ENCODE measurements at places on chromosomes 7 and 10.

GRCh38 chr7:46319841-46320240 lies 398.8 kb upstream of the IGFBP3 start:
- DNase-seq: peak; percentile 12

GRCh38 chr7:18671176-18671575 lies 175.6 kb downstream of the HDAC9 start:
- peak; percentile 24 for DNase-seq

DNA sequence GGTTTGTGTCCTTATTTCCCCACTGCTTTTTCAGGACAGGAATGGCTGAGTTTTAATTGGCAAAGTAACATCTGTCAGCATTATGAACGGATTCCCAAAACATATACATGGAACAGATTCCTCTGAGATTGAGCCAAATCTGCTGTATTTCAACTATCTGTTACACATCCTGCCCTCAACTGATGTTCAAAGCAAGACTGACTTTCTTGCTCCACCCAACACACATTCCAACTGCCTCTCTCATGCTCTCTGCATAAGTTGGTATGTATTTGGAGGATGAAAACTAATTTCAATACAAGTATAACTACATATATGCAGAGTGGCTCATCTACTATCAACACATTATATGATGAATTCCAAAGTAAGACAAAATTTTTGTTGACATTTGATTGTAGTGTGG lies 342.2 kb downstream of the GATA3 start:
- DNase-seq: no peak

DNA sequence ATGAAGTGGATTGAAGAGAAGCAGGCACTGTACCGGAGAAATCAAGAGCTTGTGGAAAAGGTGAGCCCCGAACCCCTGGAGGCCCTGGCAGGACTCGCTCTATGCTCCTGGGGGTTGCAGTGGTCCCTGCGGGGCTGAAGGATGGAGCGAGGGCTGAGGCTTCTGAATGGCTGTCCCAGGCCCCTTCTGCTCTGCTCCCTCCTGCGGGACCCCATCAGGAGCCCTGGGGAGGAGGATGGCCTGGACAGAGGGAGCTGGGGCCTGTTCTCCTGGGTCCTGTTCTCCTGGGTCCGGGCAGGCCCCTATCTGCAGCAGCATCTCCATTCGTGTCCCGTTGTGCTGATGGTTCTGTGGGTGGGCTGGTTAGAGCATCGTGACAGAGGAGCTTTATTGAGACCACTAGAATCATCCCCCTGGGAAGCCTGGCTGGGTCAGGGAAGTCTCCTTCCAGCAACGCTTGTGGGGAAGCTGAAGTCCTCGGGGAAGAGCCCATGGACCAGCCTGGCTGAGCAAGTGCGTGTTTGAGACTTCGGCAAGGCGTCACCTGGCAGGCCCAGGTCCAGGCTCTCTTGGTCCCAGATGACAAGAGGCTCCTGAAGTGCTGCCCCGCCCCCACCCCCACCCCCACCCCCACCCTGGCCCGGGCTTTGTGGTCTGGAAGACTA lies 41.1 kb upstream of the DPYSL4 start:
- no peak for DNase-seq

GRCh38 chr10:97826892-97827291 lies 22.8 kb upstream of the GOLGA7B start:
- DNase-seq: no peak

DNA sequence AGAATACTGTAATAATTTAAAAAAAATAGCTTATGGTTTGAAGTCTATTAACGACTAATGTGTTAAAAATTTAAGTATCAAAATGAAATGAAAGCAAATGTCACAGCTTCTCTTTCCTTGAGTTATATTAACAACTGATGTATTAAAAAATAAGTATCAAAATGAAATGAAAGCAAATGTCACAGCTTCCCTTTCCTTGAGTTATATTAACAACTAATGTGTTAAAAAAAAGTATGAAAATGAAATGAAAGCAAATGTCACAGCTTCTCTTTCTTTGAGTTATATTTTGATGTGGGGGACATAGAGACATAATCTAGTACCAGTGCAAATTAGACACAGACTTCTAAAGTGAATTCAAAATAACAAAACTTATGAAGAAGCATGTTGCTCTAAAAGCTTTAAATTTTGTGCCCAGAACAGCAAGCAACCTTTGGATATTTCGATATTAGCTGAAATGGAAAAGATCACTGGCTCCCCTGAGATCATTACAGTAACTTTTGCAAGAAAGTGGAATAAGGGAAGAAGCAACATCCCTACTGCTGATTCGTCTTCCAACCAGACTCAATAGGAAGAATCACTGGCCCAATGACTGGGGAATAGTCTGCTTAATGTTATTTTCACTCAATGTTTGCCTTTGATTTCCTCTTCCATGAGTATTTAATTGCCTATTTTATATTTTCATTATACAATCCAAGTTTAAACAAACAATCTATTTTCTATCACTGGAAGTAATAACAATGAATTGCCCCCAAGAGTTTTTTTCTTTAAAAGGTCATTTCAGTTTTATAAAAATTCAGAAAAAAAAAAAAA lies 8.0 kb downstream of the SKAP2 start:
- DNase-seq: no peak

GRCh38 chr10:124289851-124290795 lies 128.6 kb downstream of the OAT start:
- DNase-seq: peak; percentile 75

GRCh38 chr10:96152437-96152836 lies 22.3 kb downstream of the ZNF518A start:
- DNase-seq: no peak

GRCh38 chr7:150314639-150315239 lies 8.4 kb upstream of the LRRC61 start:
- DNase-seq: no peak

DNA sequence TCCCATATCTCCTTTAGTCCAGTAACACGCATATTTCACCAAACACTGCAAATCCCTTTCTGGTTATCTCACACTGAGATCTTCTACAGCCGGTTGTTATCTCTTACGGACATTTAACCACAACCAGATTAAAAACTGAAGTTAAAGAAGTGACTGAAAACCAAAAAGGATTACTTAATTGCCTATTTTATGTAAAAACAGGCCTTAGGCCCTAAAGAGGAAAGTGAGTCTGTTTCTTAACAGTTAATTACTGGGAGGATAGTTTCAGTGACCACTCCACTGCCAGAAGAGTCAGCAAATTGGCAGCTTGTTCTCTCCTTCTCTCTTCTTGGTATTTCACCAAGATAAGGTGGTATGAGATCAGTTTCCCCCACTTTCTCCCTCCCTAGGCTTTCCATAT lies 161.9 kb upstream of the MEOX2 start:
- DNase-seq: peak; percentile 38

DNA sequence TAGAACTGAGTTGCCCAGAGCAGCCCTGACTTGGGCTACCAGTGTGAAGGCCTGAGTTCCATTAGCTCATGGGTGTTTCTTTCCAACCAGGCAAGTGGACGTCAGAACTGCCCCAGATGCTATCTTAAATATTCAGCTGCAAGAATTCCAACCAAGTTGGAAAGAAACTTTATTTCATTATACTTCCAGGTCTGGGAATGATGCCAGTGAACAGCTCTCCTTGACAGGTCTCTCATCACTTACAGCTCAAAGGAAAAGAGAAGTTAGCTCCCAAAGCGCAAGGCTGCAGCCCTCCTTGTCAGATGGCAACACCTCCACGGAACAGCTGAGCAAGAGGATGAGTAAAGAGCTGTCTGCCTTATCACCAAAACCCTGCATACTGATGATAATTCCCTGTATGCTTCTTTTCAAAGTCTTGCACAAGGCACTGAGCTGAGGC lies 255.5 kb upstream of the AOAH start:
- DNase-seq: no peak

- no peak for DNase-seq
These were observed 29.2 kb upstream of the NAMPT start for GRCh38 chr7:106313966-106314365.

DNA sequence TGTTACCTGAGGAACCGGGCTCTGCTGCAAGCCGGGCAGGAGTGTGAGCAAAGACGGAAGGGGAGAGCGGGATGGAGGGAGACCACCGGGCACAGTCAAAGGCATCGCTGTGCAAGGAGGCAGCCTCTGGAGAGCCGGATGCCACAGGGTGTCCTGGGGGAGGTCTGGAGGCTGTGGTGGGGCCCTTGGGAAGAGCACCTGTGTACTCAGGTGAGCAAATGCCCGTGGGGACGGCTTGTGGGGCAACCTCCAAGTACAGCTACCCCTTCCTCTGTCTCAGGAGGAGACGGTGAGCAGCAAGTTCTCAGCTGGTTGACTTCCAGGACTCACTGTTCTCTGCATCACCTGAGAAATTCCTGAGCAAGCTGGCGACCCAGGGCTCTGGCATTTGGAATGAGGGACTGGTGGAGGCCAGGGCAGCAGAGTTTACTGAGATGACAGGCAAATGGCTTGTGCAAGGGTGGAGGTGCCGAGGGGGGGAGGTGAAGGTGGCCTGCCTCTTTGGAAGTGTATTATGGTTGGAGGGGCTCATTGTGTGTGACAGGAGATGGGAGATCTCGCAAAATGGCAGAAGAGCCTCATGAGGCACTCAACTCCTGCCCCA lies 345.2 kb upstream of the SHH start:
- DNase-seq: no peak

GRCh38 chr7:38169847-38170246 lies 8.2 kb upstream of the STARD3NL start:
- DNase-seq: peak; percentile 93

DNA sequence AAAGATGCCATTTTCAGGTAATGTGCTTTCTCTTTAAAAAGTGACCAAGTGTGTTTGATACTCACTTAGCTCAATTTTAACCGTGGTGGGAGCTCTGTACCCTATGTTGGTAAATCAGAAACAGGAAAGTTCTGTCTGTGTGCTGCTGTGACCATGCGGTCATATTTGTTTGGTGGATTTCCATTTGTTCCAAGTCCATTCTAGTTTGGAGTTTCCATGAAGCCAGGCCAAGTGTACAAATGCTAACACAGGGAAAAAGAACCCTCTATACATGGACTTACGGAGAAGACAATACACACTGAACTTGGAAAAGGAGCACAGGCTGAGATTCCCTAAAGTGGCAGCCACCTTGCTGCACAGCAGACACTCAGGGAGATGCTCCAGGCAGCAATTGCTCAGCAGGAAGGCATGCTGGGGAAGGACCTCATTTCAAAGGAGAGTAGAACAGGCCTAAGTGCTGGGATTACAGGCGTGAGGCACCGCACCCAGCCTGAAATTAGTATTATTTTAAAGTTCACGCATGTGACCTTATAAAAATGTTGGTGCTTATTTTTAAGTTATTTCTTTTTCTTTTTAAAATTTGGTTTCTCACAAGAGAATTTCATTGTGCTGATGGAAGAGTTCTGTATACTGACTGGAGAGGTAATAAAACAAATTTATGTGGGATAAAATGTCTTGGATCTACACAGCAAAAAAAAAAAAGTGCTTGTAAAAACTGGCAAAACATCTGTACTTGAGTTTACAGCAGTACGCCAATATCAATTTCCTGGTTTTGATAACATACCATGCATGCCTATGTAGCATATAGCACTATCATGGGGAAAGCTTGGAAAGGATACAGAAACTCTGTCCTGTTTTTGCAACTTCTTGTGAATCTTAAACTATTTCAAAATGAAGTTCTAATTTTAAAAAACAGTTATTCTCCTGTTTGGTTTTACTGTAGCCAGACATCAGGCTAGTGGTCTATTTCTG lies 436.2 kb downstream of the KCNMA1 start:
- DNase-seq: no peak

DNA sequence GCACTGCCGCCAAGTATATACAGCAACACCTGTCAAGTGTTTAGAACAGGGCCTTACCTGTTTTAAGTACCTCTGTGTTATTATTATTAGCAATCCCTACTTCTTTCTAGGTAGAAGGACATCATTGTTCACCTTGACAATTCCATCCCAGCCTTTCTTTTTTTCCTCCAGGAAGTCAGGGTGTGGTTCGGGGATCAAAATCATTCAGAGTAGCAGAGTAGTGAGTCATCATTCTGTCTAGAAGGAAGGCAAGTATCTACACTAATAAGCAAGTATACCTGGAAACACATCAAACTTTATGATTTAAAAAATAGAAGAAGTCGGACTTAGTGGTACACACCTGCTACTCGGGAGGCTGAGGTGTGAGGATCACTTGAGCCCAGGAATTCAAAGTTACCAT lies 25.5 kb upstream of the CAPZA2 start:
- DNase-seq: peak; percentile 54
